HS-5 (cell line): ENCODE measurements at places on chromosomes 11 and 22.

DNA sequence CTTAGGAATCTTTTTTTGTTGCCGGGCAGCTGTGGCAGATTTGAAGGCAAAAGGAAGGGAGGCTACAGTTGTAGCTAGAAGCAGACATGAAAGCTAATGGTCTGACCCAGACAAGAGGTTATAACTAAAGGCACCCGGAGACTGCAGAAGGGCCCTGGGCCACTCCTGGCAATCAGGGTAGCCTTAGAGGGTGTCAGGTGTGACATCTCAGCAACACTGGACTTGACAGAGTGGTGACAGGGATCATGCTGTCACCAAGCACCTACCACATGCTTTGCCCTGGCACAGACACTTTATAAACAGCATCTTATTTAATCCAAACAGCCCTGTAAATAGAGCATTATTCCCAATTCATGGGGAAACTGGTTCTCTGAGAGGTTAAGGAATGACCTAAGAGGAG lies 25.7 kb downstream of the TUB start:
- no peak for DNase-seq

GRCh38 chr11:79600711-79601110 lies 159.9 kb upstream of the TENM4 start:
- DNase-seq: no peak

DNA sequence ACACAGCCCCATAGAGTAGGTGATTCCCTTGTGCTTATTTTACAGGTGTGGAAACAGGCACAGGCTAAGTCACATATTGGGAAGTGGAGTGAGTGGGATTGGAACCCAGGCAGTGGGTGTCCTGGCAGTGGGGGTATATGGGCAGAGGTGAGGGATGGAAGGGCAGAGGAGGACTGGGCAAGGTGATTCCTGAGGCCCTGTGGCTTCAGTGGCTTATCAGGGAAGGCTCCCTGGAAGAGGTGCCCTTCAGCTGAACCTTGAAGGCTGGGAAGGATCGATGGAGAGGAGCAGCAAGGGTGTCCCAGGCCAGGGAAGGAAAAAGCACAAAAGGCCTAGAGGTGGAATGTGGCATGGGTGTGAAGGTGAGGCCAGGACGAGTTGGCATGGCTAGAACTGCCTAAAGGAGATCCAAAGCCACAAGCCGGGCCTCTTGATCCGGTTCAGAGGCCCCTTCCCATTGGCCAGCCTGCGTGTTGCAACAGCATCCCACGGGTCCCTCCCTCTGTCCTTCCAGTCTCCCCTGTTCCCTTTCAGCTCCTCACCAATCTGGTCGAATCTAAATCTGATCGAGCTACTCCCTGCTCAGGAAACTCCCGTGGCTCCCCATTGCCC lies 41.7 kb downstream of the MCM5 start:
- DNase-seq: no peak

DNA sequence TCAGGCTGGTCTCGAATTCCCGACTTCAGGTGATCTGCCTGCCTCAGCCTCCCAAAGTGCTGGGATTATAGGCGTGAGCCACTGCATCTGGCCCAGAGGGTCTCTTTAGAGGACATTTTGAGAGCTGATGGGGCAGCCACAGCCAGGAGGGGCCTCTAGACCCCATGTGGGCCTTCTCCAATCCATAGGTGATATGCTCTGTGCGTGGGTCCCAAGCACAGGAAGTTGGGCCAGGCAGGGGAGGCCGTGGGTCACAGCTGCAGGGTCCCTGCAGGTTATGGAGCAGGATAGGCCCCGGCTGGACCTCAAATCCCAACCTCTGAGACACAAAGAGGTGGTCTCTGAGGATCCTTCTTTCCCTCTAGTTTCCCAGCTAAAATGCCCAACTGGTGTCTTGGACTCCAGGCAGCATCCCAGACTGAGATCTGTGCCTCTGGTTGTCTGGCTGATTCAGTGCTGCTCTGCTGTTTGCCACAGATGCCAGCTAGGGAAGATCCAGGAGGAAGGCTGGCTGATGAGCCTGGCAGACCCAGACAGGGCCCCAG lies 1.5 kb downstream of the LRRC75B start:
- DNase-seq: no peak

GRCh38 chr11:19493446-19494213 lies 219.0 kb upstream of the NAV2 start:
- no peak for DNase-seq

DNA sequence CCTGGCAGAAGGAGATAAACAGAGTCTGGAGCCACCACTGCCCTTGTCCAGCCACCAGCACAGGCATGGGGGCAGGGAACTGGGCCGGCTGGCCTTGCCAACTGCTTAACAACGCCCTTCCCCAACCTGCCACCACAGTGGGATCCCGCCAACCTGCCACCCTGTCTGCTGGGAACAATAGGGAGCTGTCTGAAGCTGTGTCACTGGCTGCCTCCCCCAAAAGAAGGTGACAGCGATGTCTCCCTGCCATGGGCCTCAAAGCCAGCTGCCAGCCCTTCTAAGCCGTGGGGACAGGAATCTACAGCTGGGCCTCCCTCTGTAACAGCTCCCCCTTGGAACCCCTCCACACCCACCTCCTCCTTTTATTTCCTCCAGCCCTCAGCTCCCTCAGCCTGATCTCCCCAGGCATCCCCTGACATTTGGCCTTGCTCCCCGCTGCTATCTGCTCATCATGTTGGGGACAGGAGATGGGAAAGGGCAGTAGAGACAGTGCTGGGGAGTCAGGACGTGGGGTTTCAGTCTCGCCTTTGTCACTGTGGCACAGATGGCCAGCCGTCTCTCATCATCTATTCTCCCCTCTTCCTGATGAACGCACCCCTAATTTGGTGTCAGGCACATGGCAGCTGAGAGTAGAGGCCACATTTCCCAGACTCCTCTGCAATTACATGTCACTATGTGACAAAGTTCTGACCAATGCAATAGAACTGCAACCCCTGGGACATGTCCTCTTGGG lies 51.3 kb upstream of the PRDM11 start:
- no peak for DNase-seq

- no peak for DNase-seq
Measured at GRCh38 chr11:109039611-109040010, 374.7 kb downstream of the DDX10 start.

GRCh38 chr11:106446302-106446701 lies 368.8 kb downstream of the AASDHPPT start:
- DNase-seq: no peak

DNA sequence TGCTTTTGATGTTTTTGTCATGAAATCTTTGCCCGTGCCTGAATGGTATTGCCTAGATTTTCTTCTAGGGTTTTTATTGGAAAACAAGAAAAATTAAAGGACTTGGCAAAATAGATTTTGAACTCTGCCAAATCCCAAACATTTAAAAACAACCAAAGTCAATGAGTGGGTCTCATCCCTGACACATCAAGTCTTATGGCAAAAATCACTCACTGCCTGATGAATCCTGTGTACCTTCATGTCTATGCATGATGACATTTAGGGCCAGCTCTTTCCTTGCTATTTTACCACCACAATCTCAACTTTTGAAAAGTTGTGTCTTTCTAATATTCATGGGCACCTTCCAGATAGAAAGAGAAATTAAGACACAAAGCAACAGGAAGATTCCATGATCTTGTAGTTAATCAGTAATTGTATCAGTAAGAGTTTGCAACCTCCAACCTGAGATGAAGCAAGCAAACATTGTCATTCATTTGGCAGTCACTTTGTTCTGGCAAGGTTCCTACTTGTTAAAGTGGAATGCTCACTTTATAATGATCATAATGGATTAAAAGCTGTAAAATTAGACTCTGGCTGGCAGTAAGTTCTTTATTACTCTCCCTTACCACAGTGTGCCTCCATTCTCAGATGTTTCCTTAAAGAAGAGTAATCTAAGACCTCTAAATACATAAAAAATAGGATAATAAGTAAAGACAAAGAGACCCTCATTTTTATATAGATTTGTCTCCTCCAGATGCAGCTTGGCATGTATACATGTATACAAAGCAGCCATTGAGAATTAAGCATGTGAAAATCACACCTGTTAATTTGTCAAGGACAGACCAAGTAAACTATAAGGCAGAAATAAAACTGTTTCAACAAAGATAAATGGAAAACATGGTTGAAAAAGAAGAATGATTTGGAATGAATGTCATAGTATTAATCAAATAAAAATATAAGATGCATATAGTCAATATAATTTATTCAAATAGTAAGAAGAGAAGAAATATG lies 51.6 kb downstream of the ETS1 start:
- DNase-seq: no peak

GRCh38 chr11:1238767-1239595 lies 16.1 kb downstream of the MUC5B start:
- no peak for DNase-seq

DNA sequence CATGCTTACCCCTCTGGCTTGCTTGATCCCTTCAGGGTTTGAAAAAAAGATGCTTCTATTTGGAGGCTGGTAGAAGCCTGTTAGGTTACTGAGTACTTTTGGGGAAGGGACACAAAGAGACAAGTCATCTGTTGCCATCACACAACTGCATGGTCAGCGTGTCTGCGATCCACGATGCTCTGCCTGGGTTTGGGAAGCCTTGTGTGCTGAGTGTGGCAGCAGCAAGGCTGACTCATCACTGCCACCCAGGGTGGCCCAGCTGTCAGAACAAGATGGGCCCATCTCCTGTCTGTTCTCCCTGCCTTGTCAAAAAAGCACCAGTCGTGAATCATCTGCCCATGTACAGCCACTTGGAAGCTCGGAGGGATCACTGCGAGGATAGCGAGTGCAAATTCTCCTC lies 26.2 kb downstream of the UBASH3B start:
- no peak for DNase-seq

DNA sequence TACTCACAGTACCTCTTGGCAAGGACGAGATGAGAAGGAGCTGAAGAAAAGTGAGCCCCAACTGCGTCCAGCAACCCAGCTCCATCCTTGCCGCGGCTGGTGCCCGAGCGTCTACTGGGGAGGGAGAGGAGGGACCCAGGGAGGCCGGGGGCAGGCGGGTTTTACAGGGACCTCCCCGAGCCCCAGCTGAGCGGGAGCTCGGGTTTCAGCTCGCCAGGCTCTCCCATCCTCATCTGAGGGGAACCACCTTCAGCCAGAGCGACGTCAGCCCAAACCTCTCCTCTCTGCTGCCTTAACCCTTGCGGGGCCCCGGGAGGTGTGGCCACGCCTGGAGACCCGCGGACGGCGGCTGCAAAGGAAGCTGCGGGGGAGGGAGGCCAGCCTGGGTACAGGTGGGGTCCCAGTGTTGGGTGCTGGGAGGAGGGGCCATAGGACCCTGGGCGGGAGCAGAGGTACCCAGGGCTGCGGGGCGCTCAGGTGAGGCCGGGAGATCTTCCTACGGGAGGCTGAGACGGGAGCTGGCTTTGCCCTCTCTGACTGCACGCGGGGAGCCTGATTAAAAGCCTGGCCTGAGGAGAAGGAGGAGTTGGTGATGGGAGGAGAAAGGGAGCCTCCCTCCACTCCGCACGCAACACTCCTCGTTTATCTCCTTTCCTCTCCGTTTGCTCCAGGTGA lies at the start of gene PAMR1:
Gene PAMR1 (minus strand): TSS at position 116 of the 675 bp plus-strand sequence. CDS start 31 bp downstream, at position 85.
- no peak for DNase-seq

- no peak for DNase-seq
Measured at GRCh38 chr22:22976033-22976922, 88.7 kb downstream of the IGLL5 start.

DNA sequence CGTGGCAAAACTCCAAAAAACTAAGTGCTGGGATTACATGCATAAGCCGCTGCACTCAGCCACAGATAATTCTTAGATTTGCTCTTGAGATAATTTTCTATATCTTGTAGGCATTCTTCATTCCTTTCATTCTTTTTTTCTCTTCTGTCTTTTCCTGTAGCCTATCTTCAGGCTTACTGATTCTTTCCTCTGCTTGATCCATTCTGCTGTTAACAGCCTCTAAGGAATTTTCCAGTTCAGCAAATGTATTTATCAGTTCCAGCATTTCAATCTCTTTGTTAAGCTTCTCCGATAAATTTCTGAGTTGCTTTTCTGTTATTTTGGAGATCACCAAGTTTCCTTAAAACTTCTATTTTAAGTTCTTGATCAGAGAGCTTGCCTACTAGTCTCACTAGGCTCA lies 46.7 kb downstream of the SMC1B start:
- no peak for DNase-seq

GRCh38 chr11:92838759-92839310 lies 130.6 kb upstream of the MTNR1B start:
- DNase-seq: no peak

DNA sequence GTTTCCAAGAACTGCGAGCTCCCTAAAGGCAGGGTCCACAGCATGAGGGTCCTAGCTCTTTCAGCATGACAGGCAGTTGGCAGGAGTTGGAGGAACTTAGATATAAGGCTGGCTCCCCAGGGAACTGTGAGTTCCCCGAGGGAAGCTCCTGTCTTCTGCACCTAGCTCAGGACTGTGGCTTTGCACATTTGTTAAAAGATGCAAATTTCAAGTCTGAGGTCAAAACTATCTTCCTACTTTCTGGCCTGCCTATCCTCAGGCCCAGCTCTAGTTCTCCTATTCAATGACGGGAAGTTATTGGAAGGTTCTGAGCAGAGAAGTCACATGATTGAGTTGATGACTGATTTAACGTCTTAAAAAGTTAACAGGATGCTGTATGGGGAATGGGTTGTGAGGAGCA lies 11.7 kb upstream of the UCP3 start:
- DNase-seq: no peak

DNA sequence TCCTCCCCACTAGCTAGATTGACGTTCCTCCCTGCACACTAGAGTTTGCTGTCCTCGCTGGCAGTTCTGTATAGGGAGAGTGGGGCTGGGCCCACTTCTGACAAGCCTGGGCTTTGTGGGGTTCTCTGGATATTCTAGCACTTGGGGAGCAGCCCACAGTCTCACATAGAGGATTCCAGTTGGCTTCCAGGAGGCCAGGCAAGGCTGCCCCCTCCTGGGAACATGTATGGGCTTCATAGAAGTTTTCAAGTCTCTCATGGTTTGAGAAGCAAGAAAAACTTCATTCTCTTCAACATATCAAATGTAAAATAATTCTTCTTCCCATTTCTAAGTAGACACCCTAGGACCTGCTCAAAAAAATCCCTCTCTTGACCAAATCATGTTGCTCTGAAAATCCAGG lies 87.5 kb downstream of the NAV2 start:
- DNase-seq: no peak

DNA sequence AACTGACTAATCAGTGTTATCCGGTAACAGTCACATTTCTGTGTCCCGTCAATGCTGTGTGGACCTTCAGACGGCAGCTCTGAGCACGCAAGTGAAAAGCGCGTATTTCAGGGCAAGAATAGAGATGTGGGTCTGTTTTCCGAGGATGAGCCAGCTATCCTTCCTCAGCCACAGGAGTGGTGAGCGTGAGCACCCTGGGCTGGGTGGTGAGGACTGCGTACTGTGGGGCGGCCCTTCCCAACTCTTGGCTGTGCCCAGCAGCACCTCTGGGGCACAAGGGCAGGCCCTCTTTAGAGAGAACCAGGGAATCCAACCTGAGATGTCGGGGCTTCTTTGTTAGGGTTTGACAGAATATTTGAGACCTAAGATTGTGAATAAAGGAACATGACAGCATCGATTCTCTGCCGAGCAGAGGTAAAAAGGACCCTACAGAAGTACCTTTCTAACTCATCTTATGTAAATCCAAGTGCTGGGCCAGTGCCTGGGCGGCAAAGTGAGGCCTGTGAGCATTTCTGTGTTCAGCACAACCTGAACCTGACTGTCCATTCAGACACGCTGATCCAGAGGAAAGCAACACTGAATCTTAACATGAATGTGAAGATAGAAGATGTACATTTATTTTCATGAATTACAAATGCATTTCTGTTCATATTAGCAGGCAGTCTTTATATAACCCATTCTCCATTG lies 26.5 kb upstream of the YPEL1 start:
- DNase-seq: no peak

GRCh38 chr11:66278363-66279091 lies 552 bp downstream of the CNIH2 start:
- DNase-seq: no peak

GRCh38 chr11:95925011-95925410 lies 1.1 kb upstream of the MTMR2 start:
- DNase-seq: no peak

GRCh38 chr11:46248289-46249102 lies 29.0 kb upstream of the CREB3L1 start:
- peak; percentile 94 for DNase-seq
